Activated CD4-positive, alpha-beta T cell treated with anti-CD3 and anti-CD28 coated beads, Interleukin-2, amount 10 ng/mL, durations not matched to agents 24 days and 14 days (primary cell): ENCODE measurements at places on chromosomes 4 and X. TPM values are rescaled to one million over a fixed set of nuclear protein-coding genes. Genes with fewer than 3 reads are reported as not detected.

DNA sequence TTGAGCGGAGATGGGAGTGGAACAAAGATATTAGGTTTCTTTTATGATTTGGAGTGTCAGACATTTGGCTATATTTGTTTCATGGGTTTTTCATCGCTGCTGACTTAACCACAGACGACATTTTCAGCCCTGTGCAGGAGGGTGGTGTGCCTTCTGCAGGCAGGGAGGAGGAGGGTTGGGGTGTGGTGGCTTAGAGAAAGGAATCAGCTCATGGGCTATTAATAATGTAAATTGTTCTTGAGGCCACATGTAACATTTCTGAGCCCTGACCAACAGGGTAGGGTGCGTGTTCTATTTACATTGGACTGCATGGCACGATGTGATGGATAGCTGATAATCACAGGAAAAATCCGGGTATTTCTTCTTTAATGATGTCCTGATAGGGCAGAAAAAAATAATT is 67.6 kb downstream of the POLA1 start:
- no peak for DNase-seq

- peak; percentile 70 for DNase-seq
These were observed 313.8 kb downstream of the CAMK2D start for GRCh38 chr4:113447769-113448168.

Gene FDCSP
- not detected in 2 replicates for total RNA-seq

Gene MAGEA10
- total RNA-seq: not detected in 2 replicates

GRCh38 chrX:136047969-136048368 is 62.7 kb downstream of the SLC9A6 start:
- DNase-seq: no peak

- DNase-seq: peak; percentile 70
These were observed 2.4 kb downstream of the TMEM131L start for GRCh38 chr4:153468587-153468986.

DNA sequence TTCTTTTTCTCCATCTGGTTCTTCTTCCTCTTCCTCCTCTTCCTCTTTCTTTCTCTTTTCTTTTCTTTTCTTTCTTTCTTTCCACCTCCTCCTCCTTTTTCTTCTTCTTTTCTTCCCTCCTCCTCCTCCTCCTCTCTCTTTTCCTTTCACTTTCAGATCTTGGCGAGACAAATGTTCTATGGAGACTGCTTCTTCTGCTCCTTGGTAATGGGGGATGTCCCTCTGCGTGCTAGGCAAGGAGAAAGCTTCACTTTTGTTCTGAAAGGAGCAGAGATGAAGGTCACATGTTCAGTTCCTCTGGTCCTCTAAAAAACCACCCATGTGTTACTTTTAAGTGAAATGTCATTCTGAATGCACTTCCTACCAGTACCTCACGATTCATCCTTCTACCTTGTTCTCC is 33.2 kb downstream of the NBDY start:
- DNase-seq: peak; percentile 72

Gene TMPRSS11B
- total RNA-seq: not detected in 2 replicates

DNA sequence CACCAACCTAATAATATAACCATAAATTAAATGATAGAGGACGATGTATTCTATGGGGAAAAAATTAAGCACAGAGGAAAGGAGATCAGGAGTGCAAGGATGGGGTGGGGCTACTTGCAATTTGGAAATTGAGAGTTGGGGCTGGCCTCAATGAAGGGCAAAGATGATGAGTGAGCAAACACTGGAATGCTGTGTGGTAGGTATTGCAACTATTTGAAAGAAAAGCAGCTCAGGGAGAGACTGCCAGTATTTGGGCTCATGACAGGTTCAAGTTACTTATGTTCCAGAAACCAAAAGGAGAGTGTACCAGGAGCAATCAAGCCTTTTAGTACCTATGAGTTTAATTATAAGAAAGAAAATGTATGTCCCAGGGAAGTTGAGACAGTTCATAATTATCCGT is 47.4 kb downstream of the ASIC5 start:
- no peak for DNase-seq

DNA sequence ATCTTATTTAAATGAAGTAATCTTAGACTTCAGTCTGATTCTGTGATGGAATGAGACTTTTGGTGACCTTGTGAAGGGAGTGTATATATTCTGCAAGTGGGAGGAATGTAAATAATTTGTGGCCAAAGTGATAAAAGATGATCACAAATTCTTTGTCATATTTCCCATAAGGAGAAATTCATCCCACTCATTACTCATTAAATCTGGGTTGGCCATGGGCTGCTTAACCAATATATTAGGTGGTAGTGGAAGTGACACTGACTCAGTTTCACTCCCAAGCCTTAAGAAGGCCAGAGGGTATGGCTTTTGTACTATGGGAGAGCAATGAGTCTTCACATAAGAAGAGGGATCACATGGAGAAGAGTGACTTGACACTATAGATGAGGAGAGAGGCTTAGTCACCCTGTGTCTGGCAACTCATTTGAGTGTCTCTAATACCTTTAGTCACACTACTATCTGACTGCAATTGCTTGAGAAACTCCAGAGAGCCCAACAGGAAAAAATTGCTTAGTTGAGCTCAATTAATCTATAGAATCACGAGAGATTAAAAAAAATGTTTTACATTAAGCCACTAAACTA is 408.2 kb upstream of the PITX2 start:
- DNase-seq: no peak

DNA sequence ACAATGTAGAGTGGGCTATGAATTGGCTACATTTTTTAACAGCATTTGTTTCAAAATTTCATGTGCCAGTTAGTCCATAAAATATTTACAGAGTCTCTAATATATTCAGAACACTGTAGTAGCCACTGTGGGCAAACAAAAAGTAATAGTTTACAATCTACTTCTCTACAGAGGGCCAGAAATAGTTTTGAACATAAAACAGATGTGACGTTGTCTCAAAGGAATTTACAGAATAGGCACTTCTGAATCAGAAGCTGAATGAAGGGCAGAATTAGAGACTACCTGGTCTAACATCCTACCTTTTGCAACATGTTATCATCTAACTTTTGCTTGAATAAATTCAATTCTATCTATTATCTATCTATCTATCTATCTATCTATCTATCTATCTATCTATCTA is 811.9 kb upstream of the EPHA5 start:
- DNase-seq: no peak

DNA sequence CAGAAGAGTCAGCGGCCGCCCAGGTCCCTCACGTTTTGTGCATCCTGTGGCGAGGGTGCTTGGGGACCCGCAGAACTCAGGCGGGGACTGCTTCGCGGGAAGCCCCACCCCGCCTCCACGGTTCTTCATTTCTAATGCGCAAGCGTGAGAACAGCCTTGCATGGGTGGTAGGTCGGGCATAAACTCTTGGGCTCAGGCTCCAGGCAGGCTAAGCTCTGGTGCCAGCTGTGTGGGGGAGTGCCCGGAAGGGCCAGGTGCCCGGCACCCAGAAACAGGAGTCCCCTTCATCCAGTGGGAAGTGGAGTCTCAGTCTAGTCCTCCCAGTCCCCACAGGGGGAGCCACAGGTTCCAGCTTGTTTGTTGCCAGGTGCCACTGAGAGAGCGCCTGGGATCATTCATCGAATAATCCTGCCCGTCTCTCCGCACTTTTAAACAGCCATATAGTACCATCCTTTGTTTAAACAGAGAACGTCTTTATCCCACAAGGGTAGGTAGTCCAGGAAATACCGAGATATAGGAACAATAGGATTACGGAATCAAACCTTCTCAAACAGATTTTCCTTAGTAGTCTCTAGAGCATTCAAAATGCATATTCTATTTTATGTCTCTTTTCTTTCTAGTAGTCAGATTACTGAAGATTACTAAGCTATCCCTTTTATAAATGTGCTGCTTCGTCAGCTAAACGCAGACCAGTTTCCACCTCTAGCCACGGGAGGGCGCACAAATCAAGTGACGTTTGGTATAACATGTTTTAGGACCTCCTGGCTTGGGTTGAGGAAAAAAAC is 12.7 kb upstream of the RBBP7 start:
- peak; percentile 86 for DNase-seq
